Activated CD4-positive, alpha-beta T cell treated with anti-CD3 and anti-CD28 coated beads for 4 hours (primary cell): ENCODE measurements at places on chromosomes 11 and 22.
A peak's percentile ranks its signal among the peaks of the same experiment; 100 is the strongest.

DNA sequence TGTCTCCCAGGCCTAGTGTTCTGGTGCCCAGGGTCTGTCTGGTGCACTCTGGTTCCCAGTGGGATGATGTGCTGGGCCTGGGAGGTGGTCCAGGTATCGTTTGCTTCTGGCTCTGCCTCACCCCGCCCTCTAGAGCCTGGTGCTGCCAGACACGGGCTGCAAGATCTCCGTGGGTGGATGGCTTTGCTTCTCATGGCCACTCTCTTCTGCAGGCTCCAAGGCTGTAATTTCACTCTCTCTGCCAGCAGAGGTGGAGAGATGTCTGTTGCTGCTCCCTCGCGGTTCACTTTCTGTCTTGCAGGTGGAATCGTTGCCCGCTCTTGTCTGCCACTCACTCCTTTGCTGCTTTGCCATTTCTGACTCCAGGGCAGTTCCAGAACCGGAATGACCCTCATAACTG lies 13.4 kb downstream of the NADSYN1 start:
- no peak for DNase-seq

GRCh38 chr11:67490727-67491065 lies 7.9 kb downstream of the AIP start:
- no peak for DNase-seq

- no peak for DNase-seq
These were observed 13.6 kb upstream of the ABCC8 start for GRCh38 chr11:17490232-17490631.

DNA sequence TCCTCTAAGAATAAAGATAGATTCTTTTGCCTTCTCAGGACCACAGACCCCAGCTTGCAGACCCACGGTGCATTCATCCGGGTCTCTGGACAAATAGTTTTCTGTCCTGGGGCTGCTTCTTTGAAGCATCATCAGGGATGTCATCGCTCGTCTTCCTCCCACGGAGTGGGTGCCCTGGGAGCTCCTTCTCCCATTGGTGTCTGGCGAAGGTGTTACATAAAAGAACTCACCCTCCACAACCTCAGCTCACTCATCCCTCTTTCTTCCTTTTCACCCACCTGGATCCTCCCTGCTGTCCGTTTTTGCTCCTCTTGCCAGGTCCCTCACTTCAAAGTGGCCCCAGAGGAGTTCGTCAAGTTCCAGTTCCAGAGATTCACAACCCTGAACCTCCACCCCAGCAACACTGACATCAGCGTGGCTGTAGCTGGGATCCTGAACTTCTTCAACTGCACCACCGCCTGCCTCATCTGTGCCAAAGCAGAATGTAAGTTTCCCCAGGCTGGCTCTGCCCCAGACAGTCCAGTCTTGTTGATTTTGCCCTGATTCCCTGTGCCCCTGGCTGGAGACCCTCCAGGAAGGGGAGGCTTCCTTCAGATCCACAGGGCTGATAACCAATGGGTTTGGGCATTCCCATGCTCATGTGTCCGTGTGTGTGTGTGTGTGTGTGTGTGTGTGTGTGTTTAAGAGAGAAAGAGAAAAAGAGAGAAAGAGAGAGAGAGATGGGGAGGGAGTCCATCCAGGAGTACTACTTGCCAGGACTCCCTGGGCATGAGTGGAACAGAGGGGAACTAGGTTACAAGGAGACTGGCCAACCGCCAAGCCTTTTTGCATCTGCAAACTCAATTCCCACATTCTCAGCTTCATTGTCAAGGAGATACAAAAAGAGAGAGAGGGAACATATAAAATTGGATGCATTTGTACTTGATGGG lies 204.2 kb upstream of the TBCEL start:
- DNase-seq, result no peak

- DNase-seq, result no peak
These were observed 99.6 kb downstream of the FAM181B start for GRCh38 chr11:82634091-82634490.

DNA sequence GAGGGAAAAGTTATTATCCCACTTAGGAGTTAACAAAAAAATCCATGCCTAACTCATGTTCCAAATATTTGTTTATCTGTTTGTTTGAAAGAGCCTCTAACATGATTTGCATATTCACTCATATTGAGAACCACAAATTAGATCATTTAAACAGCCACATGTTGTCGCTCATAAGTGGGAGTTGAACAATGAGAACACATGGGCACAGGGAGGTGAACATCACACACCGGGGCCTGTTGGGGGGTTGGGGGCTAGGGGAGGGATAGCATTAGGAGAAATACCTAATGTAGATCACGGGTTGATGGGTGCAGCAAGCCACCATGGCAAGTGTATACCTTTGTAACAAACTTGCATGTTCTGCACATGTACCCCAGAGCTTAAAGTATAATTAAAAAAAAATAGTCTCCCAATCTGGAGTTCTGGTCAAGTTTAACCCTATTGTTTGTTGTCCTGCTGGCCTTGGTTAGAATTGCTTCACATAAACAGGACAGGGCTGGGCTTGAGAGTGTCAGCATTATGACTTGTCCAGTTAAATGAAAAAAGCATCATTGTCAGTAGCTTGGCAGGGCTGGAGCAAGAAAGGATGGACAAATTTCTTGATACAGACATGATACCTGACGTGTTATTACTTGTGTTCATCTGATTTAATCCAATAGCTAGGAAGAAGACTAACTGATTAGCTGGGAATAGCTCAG lies 57.8 kb upstream of the PSMA1 start:
- DNase-seq, result peak; percentile 7

- DNase-seq, result no peak
These were observed 18.5 kb downstream of the MMP13 start for GRCh38 chr11:102936864-102937509.

- DNase-seq, result no peak
These were observed 123.6 kb upstream of the MTNR1B start for GRCh38 chr11:92845805-92846204.

- DNase-seq, result no peak
These were observed 25.6 kb downstream of the PGA5 start for GRCh38 chr11:61266602-61267001.

- DNase-seq, result no peak
These were observed at the start of gene SCGB1D2 for GRCh38 chr11:62242021-62242420. SCGB1D2 (plus strand) TSS chr11:62242239; CDS start chr11:62242308, 69 bp downstream.

- no peak for DNase-seq
These were observed 1.6 kb downstream of the THY1 start for GRCh38 chr11:119421351-119421750.

DNA sequence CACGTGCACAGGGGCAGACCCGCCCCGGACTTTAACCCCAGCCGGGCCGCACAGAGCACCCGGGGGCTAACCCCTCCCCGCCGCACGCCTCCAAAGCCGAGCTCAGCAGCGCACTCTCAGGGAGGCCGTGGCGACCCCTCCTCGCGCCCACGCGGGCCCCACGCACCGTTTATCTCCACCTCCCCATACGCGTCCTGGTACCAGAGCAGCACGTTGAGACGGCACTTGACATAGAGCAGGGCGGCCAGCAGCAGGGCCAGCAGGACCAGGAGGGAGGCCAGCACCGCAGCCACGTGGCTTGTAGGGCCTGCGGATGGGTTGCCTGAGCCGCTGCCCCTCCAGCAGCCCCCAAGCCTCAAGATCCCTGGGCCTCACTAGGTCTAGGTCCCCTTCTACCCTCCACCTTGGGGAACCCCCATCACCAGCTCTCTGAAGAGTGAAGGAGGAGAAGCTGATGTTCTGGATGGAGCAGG lies 7.1 kb downstream of the SIGIRR start:
- DNase-seq, result no peak
